GM23338 (cell line): ENCODE measurements at places on chromosomes 12 and 14. TPM values are rescaled to one million over a fixed set of nuclear protein-coding genes. Genes with fewer than 3 reads are reported as not detected.

- H3K36me3 ChIP-seq = no peaks in the 10 kb centered on the region
- no peak overlapping the region for H3K4me3 ChIP-seq
- no peaks in the 10 kb centered on the region for H3K27me3 ChIP-seq
- H3K27ac ChIP-seq = no peak overlapping the region
- no peak for DNase-seq
Observed at GRCh38 chr14:55454264-55455002, 14.0 kb upstream of the TBPL2 start.

GRCh38 chr14:50357753-50358395, 38.8 kb downstream of the CDKL1 start:
- H3K36me3 ChIP-seq = no peaks in the 10 kb centered on the region
- H3K4me1 ChIP-seq = no peaks in the 10 kb centered on the region
- H3K4me3 ChIP-seq = no peak overlapping the region
- no peak for DNase-seq

DNA sequence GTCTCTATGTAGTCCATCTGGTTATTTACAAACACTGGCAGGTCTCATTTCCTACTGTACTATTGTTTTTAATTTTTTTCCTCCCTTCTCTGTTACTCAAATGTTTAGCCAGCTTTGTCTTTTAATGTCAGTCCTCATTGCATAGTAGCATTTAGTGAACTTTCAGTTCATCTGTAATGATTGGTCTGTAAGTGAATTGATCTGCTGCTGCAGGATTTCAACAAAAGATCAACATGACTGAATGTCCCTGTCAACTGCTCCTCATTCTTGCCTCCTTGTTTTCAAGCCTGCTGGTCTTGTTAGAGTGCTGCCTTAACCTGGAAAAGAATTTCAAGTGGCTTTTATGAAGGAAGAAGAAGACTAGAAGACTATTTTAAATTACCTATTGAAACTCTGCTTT, 19.3 kb upstream of the AVPR1A start:
- no peaks in the 10 kb centered on the region for H3K4me1 ChIP-seq
- no peaks in the 10 kb centered on the region for H3K27me3 ChIP-seq
- DNase-seq = no peak

DNA sequence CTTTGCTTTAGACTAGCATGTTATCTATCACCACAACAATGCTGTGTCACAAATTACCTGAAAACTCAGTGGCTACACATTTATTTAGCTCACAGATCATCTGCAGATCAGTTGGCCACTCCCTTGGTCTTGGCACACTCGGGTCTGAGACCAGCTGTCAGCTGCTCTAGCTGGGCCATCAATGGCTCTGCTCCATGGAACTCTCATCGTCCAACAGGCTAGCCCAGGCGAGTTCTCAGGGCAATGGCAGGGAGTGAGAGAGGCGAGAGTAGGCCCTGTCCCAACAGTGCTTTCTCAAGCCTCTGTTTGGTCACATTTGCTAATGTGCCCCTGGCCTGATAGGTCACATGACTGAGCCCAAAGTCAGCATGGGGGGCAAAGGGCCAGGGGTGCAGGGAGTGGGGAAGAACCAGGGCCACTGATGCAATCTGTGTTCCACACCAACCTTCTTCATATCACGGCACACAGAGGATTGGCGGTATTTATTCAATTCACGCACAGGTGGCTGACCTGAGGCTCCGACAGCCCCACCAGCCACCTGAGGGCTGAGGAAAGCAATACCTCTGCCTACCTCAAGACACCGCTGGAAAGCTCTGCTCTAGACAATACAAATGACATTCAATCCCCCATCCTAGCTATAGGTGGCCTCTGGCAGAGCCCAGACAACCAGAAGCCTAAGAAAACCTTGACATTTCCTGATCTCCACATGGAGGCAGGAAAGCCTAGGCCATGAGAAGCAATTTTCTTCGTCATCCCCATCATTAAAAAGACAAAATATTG, 82.5 kb downstream of the NT5DC3 start:
- no peaks in the 10 kb centered on the region for H3K27me3 ChIP-seq
- no peak overlapping the region for H3K27ac ChIP-seq
- H3K4me3 ChIP-seq = no peak overlapping the region
- no peaks in the 10 kb centered on the region for H3K4me1 ChIP-seq
- peak; percentile 51 for DNase-seq

INHBC gene
- not detected in 2 replicates for total RNA-seq

CPM gene
- total RNA-seq = 0.16 and 5.8 TPM in 2 replicates

DNA sequence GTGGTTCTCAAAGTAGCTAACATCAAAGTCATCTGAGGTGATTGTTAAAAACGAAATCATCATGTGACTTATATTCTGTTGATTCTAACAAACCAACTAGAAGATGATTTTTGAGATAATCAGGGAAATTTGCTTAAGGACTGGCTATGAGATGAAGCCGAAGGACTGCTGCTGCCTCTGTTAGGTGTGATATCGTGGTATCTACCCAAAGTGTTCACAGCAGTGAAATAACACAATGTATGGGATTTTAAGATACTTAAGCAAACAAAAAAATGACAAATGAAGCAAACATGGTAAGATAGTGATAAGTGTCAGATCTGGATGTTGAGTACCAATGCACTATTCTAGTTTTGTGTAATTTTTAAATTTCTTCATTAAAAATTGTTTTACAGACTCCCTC, 59.1 kb downstream of the GXYLT1 start:
- no peak overlapping the region for H3K4me3 ChIP-seq
- H3K27ac ChIP-seq = no peak overlapping the region
- no peak for DNase-seq
- no peaks in the 10 kb centered on the region for H3K27me3 ChIP-seq
- H3K36me3 ChIP-seq = no peaks in the 10 kb centered on the region

GRCh38 chr12:34598352-34598827, 576.1 kb downstream of the ALG10 start:
- no peaks in the 10 kb centered on the region for H3K27me3 ChIP-seq
- H3K36me3 ChIP-seq = peaks cover under 1% of the 10 kb centered on the region; the same call in 1 of the 2 replicates
- H3K4me3 ChIP-seq = no peak overlapping the region
- no peak for DNase-seq
- no peaks in the 10 kb centered on the region for H3K4me1 ChIP-seq
- no peak overlapping the region for H3K27ac ChIP-seq

ZDHHC22 gene
- total RNA-seq = 29.3 and 32.1 TPM in 2 replicates

DNA sequence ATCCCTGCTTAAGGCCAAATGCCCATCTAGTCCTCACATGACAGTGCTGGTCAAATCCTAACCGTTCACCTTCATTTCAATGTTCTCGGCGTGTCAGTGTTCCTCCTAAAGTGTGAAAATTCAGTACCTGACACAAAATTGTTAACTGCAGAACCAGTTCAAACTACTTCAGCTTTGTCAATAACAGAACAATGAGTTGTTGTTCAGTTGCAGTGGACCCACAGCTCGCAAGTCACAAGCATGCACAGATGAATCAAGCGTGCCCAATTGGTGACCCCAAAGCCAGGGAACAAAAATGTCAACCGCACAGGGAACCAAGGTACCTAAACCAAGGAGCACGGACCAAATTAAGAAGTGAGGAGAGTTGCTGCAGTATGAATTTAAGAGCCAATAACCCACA, 23.2 kb downstream of the NRDE2 start:
- H3K27me3 ChIP-seq = no peaks in the 10 kb centered on the region
- DNase-seq = no peak
- peaks cover 20% of the 10 kb centered on the region for H3K4me1 ChIP-seq
- 0 out of 2 replicates have a peak, but pooled peaks cover 8% of the 10 kb centered on the region for H3K36me3 ChIP-seq
- H3K4me3 ChIP-seq = no peak overlapping the region

DNA sequence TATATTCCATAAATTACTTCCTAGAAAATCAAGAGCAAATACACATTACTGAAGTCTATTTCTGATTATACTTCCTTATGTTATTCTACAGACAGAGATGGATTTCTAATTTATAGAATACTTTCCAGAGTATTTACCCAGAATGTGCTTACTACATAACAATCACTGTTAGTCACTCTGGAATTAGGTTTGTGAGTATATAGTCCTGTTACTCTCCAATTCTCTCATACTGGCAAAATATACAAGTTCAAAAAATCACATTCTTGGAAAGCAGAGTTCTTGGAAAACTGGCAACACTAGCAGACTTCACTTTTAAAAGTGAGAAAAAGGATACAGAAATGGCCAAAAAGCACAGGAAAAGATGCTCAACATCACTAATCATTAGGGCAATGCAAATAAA, 7.3 kb downstream of the PPP2R5E start:
- H3K36me3 ChIP-seq = peaks cover 18% of the 10 kb centered on the region
- no peak overlapping the region for H3K4me3 ChIP-seq
- H3K27me3 ChIP-seq = no peaks in the 10 kb centered on the region
- no peak for DNase-seq
- H3K4me1 ChIP-seq = 0 out of 2 replicates have a peak, but pooled peaks cover 1% of the 10 kb centered on the region

DNA sequence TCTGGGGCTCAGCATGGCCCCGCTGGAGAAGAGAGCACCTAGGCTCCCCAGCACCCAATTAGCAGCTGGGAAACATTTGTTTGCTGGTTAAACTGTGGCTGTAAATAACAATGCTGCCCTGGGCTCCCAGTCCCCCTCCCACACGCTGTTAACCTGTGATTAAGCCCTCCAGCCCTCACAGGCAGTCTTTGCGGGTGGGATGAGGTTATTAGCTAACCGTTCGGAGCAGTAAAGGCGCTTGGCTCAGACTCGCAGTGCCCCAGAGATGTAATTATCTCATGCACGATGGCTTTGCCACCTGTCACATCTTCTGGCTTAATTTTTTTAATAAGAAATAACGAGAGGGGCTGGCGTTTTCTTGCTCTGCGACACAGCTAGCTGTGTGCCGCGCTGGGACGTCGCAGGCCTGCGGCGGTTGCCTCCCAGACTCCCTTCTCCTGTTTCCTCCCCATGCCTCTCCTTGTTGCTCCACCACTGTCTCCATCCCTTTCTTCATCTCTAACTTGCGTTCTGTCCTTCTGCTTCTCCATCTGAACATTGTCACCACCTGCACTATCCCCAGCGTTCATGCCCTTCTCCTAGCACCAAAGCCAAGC, 239.2 kb upstream of the FKBP4 start:
- no peaks in the 10 kb centered on the region for H3K4me1 ChIP-seq
- DNase-seq = peak; percentile 24
- H3K27ac ChIP-seq = no peak overlapping the region
- H3K27me3 ChIP-seq = no peaks in the 10 kb centered on the region

DNA sequence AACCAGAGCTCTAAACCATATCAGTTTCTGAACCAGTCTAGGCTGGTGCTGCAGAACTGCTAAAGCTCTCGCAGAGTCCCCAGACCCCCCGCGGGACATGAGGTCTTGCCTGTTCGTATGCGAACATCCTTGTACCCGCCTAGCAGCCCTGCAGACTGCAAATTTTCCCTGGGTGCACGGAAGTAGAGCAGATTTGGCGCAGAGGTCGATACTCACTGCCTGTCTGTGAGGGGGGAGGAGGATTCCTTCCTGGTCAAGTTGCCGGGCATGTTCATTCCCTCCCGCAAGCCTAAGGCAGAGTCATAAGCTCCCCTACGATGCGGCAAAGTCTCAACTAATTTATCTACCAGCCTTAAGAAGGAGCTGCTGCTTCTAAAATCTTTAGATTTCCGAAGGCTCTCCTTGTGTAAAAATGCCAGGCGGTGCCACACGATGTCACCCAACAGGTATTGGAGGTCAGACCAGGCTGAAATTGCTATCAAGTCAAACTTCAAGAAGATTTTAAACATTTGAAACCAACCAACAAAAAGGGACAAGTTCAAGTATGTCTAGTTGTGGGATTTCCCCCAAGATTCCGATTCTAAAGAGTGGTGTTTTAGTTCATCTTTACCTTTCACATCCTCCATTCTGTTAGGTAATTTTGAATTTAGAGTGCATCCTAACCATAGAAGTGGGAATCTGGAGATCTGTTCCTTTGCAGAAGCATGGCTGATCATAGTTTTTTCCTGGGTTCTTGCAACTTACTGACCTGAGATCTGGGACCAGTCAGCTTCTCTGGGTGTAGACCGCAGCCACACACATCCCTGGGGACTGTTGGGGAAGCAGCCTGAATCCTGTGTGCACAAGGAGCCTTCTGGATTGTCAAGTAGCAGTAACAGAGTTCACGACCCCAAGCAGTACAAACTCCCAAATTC, 1.6 kb upstream of the PAX9 start:
- peaks cover 96% of the 10 kb centered on the region for H3K27me3 ChIP-seq
- no peaks in the 10 kb centered on the region for H3K36me3 ChIP-seq

- no peak for DNase-seq
- no peaks in the 10 kb centered on the region for H3K27me3 ChIP-seq
- H3K27ac ChIP-seq = no peak overlapping the region
- no peaks in the 10 kb centered on the region for H3K4me1 ChIP-seq
- H3K36me3 ChIP-seq = no peaks in the 10 kb centered on the region
- H3K4me3 ChIP-seq = no peak overlapping the region
Observed at GRCh38 chr12:10121278-10121677, 8.7 kb downstream of the CLEC7A start.

DNA sequence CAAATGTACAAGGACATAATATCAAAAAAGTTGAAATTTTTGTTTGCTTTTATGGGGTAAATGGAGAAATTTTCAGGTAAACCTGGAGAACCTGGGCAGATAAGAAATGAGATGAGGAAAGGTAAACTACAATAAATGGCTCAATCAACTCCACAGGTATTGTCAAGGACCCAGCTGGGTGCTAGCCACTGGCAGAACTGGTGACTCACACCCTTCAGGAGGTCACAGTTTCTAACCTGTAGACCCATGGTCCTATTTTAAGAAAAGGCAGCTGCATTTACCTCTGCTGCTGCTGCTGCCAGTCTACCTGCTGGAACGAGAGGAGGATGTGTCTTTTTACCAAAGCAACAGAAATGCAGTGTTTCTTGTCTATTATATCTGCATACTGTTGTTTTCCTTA, 226.6 kb downstream of the ALG10B start:
- H3K36me3 ChIP-seq = no peaks in the 10 kb centered on the region
- DNase-seq = peak; percentile 10
- H3K4me3 ChIP-seq = no peak overlapping the region
- no peak overlapping the region for H3K27ac ChIP-seq
- H3K27me3 ChIP-seq = no peaks in the 10 kb centered on the region

DNA sequence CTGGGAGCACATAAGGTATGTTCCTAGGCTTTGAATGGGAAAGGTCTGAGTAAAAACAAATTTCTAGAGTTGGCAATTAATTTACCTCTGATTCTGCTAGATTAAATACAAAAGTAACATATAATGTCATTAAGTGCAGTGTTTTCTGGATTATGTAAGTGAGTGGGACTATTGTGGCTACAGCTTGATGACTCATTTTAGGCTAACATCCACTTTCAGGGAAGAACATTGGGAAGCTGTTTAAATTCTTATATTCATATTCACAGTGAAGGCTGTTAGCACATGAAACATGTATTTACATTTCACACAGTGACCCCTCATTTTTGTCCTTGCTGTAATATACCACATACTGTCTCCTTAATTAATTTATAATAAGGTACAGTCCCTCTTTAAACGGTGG, 13.2 kb upstream of the BMAL2 start:
- DNase-seq = no peak
- no peak overlapping the region for H3K4me3 ChIP-seq
- H3K27ac ChIP-seq = peak overlapping the region; percentile 53; the same call in 1 of the 2 replicates
- no peaks in the 10 kb centered on the region for H3K27me3 ChIP-seq
- H3K36me3 ChIP-seq = peaks cover 19% of the 10 kb centered on the region
- peaks cover 24% of the 10 kb centered on the region for H3K4me1 ChIP-seq

DNA sequence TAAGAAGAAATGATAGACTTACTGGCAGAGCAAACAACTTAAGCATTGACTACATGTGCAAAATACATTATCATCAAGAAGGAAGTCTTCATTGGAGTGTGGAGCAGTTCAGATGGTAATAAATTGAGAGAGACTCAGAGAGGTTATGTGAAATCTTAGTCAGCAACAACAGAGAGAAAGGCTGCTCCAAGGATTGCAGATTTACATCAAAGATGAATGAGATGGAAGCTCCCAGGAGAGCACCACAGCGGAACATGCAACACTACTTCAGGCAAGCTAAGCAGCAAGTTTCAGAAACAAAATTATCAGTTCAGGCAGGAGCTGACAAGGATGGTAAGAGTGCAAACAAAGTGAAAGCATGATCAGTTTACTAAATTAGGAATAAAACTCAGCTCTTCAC, 882.3 kb downstream of the LRFN5 start:
- H3K4me1 ChIP-seq = peaks cover 8% of the 10 kb centered on the region; the same call in 1 of the 2 replicates
- DNase-seq = no peak
- no peak overlapping the region for H3K27ac ChIP-seq
- no peaks in the 10 kb centered on the region for H3K36me3 ChIP-seq
- H3K4me3 ChIP-seq = no peak overlapping the region
